LoVo (cell line): ENCODE measurements at places on chromosomes 7 and 10.

GRCh38 chr7:128883622-128884448, 21.2 kb downstream of the ATP6V1F start:
- peak; percentile 80 for DNase-seq

DNA sequence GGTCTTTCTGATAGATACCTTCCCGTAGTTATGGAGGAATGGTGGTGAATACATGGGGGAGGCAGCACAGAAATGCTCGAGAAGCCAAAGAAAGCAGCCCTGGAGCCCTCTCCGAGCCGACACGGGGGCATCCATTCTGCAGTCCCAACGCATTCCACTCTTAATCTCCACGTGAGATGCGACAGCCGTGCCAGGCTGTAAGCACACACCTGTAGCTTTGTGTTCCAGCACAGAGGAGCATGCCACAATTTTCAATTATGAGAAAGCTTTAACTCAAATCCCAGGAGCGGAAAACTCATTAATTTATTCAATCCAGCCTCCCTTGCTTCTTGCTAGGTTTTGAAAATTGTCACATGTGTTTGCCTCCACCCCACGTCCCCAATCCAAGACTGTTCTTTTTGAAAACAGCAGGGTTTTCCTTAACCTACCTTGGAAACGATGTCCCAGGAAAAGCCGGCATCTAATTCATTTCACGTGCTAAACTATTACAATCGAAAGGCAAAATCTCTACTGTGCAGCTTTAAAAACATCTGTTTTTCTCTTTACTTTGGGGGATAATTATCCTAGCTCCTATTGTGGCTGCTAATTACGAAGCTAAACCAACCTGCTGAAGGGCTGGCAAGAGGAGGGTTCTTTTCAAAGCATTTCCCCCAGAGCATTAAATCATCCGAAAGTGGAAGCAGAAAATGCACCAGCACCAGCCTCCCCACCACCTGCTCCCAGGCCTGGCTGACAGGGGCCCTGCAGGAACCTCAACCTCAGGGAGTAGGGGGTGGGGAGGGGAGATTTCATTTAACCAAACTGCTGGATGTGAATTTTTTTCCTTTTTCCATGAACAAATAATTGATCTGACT, 56.0 kb upstream of the CHST15 start:
- DNase-seq = no peak

- no peak for DNase-seq
Measured at GRCh38 chr10:122239578-122240257, 31.4 kb upstream of the BTBD16 start.

DNA sequence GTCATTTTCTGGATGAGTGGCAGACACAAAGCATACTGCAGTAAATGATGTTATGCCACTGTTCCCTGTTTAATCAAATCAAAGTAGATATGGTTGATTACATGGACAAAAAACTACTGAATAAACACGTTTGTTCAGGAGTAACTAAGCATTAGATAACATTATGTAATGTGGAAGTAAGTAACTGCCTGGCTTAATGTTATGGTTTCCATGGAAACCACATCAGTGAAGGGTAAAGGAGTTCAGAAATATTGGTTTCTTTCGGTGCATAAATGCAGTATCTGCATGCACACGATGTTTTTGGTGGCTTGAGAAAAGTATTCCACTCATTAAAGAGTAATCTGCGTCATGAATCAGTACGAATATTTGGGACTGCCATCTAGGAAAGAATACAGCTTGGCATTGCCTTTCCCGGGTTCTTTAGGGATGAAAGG, 131.3 kb upstream of the PRKCQ start:
- no peak for DNase-seq

GRCh38 chr10:74558897-74559296, 267.5 kb upstream of the KAT6B start:
- DNase-seq = no peak

- DNase-seq = no peak
Measured at GRCh38 chr7:121796936-121797656, 75.9 kb upstream of the PTPRZ1 start.

GRCh38 chr7:116673457-116673865, 1.5 kb downstream of the MET start:
- no peak for DNase-seq

- peak; percentile 72 for DNase-seq
Measured at GRCh38 chr10:103232131-103232673, 13.5 kb upstream of the RPEL1 start.

GRCh38 chr10:127619546-127620325, 70.6 kb downstream of the NPS start:
- DNase-seq = no peak

GRCh38 chr10:13930120-13930519, 343.4 kb downstream of the PRPF18 start:
- no peak for DNase-seq

GRCh38 chr10:64771253-64772050, 1250.3 kb downstream of the REEP3 start:
- DNase-seq = no peak

GRCh38 chr7:7152315-7152714, 30.0 kb upstream of the C1GALT1 start:
- DNase-seq = no peak

DNA sequence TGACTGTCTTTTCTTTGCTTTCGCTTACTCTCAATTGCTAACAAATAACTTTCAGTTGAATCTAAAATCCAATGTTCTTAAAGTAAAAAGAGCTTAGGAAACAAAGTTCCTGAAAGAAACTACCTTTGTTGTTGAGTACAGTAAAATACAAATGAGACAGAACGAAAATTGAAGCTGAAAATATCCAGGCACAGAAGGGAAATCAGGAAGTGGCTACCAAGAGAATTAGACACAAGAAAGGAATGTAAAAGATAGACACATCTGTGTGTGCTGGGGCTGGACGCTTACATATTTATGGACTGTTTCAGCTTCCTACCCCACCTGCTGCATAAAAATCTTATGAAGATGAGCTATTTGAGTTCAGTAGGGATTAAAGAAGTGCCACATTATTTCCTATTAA, 161.7 kb upstream of the PLXDC2 start:
- DNase-seq = no peak

GRCh38 chr7:97064972-97065587, 40.4 kb upstream of the DLX5 start:
- peak; percentile 68 for DNase-seq

GRCh38 chr10:8065651-8066050, 11.2 kb downstream of the GATA3 start:
- no peak for DNase-seq

DNA sequence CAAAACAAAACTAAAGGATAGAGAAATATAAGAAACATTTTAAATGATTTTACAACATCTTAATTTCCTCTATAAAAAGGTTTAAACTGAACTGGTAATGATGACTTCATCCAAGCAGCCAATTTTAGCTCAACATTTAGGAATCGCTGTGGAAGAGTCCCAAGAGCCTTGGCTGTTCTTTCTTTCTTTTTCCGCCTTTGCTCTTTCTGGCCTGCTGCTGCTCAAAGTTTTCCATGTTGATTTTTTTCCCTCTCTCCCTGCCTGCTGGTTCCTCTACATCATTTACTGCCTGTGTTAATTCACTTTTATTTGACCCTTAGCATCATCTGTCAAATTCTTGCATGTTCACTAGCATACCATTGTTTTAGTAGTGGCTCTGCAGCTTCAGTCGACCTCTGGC, 146.9 kb downstream of the EVX1 start:
- no peak for DNase-seq

GRCh38 chr10:67602268-67602950, 93.6 kb downstream of the CTNNA3 start:
- DNase-seq = no peak

DNA sequence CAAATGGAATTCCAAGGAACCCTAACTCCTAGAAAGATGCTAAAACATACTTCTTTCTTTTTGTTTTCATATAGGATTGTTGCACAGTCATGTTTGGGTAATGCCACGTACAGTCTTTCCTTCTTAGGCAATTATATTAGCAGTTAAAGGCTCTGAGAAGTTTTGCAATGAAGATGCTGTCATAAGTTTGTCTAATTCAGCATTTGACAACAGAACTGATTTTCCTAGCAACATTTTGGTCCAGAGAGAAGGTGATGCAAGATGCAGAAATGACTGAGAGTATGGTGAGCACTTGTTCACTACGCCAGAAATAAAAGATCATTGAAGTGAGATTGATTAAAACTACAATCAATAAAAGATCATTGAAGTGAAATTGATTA, 184.0 kb upstream of the PLXNA4 start:
- DNase-seq = no peak

GRCh38 chr10:110577056-110577455, 9.6 kb downstream of the SMC3 start:
- no peak for DNase-seq

GRCh38 chr7:55574051-55574717, 1.9 kb upstream of the VOPP1 start:
- no peak for DNase-seq

GRCh38 chr10:14349081-14349480, 18.4 kb upstream of the FRMD4A start:
- DNase-seq = no peak

DNA sequence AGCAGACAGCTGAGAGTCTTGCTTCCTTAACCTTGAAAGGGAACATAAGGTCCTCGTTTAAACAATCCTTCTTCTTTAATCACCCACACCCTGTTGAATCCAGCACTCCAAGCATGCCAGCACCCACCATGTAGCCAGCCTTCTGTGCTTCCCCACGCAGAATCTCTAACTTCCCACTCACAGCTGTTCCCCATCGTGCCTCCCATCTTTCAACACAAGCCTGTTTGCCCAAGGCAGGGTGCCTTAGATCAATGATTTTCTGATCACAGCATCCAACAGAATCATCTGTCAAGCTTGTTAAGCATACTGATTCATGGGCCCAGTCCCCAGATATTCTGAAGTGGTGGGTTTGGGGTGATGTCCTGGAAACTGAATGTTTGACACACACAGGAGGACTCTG, 530.8 kb downstream of the SH2D4B start:
- DNase-seq = no peak

DNA sequence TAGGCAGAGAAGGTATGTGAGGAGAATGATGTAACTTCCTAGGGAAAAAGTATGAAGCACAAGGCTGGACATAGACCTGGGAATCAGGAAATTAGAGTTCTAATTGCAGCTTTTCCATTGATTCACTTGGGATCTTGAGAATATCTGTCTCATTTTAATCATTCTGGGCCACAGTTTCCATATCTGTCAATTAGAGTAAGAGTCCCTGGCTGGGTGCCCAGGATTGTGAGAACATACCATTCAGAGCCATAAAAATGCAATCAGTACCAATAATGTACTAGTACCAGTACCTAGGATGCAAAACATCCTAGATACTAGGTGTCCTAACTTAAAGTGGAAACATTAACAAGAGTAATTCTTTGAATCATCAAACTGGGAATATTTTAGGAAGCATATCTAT, 29.6 kb downstream of the CAV1 start:
- no peak for DNase-seq

DNA sequence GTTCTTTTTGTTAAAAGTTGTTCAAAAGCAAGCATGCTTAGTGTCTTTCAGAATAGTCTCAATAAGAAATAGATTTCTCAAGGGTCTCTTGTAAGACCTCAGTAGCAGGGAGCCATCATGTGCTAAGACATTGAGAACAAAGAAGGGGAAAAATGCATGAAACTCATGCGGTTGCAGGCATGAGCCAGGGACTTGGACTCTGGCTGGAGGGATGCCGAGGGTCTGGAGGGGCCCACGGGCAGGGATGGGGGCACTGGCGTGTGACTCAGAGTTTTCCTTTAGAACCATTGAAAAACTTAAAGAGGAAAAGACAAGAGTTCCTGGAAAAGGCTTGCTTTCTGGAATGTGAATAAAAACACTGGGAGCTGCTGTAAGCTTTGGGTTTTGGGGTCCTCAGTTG, 253.3 kb downstream of the CCDC3 start:
- DNase-seq = no peak

- no peak for DNase-seq
Measured at GRCh38 chr10:132104062-132104461, 38.3 kb downstream of the JAKMIP3 start.

- no peak for DNase-seq
Measured at GRCh38 chr7:1137517-1138167, 22.4 kb downstream of the ZFAND2A start.

DNA sequence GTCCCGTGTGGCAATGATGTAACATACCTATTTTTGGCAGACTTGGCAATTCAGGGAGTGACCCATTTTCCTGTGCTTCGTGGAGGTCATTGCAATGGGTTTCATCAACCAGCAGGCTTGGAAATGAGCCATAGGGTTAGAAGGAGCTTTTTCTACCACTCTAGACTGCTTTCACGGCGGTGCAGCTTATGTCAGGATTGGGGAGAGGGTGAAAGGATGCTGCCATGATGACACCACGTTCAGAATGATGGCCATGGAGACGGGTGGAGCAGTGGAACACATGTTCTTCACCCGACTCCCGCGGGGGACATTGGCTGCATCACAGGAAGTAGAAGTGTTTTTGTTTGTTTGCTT, 220.2 kb downstream of the EMX2 start:
- peak; percentile 17 for DNase-seq

DNA sequence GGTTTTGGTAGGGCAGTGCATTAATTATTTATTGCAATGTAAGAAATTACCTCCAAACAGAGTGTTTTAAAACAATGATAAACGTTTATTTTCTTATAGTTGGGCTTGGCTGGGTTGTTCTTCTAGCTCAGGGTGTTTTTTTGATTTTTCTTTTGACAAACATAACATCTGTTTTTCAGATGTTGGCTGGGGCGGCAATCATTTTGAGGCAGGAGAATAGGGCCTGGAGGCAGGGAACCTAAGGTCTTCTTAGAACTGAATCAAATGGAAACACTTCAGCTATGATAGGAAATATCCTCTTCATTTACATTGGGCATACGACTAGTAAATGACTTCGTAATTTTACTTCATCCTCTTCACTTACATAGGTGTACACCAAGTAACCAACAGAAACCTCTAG, 47.4 kb upstream of the NAMPT start:
- DNase-seq = no peak

DNA sequence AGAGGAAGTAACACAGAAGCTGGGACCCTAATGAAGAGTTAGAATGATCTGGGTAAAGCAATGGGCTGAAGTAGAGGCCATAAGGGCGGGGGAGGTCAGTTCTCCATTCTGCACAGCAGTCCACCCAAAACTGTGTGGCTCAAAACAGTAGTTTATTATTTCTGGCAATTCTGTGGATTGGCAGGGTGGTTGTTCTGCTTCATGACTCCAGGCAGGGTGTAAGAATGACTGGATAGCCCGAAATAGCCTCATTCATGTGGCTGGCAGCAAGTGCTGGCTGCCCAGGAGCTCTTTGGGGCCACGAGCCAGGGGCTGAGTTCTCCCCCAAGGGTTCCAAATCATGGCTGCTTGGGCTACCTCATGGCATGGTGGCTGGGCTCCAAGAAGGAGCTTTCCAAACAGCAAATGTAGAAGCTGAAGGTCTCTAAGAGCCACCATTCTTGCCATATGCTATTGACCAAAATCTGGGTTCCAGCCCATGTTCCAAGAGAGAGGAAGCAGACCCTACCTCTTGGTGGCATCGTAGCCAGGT, 315.1 kb upstream of the C7orf33 start:
- DNase-seq = no peak
